ENCODE measurements at places on chromosomes 12 and 14.

GRCh38 chr14:70067810-70068209 is 120.9 kb downstream of the SLC8A3 start:
- no peak for DNase-seq

- DNase-seq: no peak
Measured at GRCh38 chr12:5905757-5906156, 39.3 kb downstream of the ANO2 start.

- DNase-seq: no peak
Measured at GRCh38 chr14:105394714-105395537, 3.4 kb upstream of the TEX22 start.

DNA sequence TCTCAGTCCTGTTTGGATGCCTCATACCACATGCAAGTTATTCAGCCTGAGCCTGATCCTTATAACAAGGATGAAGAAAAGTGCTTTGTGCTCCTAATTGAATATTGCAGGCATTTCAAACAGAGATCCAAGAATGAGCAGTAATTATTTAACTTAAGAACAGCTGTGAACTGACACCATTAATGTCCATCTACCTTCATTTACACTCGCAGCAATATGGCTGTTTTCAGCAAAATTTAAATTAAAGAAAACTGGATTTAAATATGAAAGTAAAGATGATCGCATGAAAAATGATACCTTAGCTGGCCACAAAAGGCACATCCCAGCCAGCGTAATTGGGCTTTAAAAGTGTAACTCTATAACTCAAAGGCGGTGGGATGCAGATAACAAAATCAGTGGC is 466.3 kb downstream of the GALC start:
- DNase-seq: no peak

DNA sequence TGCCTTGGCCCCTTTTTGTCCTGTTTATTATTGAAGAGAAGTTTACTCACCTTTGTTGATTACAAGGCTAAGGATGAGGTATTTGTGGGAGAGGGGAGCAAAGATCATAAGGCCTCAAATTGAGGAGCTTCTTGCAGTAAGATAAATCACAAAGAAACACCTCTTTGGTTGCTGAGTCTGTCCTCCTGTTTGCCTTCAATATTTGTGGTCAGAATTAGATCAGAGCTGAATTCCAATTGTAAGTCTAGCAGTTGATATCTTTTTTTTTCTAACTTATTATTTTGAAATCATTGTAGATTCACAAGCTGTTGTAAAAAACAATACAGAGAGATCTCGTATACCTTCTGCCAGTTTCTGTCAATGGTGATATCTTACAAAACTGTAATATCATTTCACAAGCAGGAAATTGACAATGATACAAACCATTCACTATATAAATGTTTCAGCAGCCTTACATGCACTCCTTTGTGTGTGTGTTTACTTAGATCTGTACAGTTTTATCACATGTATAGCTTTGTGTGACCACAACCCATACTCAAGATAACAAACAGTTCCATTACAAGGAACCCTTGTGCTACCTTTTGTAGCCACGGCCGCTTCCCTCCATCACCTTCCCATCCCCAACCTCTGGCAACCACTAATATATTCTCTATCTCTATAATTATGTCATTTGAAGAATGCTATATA is 97.4 kb downstream of the KICS2 start:
- no peak for DNase-seq
